NCI-H1417 treated with DMSO at 0.1 percent for 48 hours (cell line): ENCODE measurements at places on chromosomes 7 and 10.

- no peak for DNase-seq
Measured at GRCh38 chr10:24469993-24470392, 253.7 kb downstream of the ARHGAP21 start.

DNA sequence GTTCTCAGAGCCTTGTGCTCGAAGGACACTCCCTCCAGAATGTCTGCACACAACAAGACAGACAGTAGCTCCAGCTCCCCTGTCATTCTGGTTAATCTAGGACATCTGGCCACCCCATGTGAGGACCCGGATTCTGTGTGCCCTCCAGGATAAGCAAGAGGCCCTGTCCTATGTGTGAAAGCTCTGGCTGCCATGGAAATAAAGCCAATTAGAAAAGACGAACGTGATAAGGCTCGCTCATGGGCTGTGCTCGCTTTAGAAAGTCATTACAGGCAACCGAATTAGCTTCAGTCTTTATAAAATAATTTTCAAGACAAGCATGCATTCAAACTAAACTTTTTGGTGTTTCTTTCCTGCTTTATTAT lies 263.4 kb downstream of the INHBA start:
- DNase-seq = no peak

DNA sequence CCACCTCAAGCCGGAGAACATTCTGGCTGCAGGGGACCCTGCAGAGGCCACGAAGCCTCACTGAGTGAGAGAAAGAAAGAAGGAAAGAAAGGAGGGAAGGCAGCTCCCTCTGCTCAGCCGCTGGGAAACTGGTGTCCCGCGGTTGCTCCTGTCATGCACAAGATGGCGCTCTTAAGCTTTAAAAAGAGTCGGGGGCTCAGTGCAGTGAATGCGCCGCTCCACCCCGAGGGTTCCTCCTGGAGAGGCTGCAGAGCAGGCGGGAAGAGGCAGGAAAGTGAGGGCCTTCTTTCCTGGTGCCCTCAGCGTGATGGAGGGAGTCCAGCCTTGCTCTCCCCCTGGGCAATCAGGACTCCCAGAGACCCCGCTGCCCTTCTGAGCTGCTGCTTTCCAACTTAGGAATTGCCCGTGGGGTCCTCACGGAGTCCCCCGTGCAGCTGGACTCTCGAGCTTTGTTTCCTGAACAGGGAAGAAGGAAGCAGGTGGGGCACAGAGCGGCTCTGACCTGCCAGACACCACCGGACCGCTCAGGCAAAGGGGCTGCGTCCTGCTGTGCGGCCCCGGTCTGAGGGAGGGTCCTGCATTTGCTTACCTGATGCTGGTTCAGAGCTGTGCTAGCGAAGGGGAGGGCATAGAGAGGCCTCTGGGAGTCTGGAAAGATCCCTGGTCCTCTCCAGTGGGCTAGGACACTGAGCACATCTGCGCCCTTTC lies 141.9 kb upstream of the MKI67 start:
- no peak for DNase-seq

GRCh38 chr10:44981172-44982113 lies 2.8 kb upstream of the DEPP1 start:
- DNase-seq = no peak
